ENCODE measurements at places on chromosomes 1 and 21.

DNA sequence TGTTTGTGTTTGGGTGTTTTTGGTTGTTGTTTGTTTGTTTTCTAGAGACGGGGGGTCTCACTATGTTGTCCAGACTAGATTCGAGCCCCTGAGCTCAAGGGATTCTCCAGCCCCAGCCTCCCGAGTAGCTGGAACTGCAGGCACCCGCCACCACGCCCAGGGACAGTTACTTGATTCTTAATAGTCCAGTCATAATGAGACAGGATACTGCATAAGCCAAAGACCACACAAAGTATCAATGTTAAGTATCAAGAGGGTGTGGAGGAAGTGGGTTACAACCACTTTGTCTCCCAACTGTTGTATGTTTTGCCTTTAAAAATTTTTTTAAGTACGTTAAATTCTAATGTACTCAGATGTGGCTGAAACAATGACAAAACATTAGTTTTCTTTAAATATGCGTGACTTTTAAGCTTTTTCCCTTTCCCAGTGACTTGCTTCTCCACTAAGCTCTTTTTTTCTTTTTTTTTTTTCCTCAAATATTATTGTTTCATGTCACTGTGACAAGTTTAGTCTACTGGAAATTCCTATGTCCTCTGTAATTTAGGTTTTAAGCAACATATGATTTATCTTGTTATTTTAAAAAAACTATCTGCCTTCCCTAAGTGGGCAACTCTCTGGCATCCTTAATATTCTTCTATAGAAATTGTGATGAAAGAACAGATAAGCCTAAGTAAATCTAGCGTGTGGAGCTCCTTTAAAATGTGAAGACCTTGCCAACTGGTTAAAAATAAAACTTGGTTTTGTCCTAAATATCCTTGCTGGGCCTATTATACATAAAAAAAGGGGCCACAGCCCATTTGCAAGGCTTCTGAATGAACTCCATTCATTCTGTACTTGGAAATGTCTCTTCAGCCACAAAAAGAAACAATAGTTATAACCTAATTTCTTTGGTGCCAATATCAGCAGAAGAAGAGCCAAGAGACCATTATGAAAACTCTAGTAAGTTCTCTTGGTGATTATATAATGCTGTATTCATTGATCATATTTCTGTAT lies 56.2 kb upstream of the DPH5 start:
- H3K4me3 ChIP-seq, result peak overlapping the region; percentile 72
- H3K27ac ChIP-seq, result peak overlapping the region; percentile 89
- no peak for DNase-seq
- H3K27me3 ChIP-seq, result no peaks in the 10 kb centered on the region
- H3K36me3 ChIP-seq, result peaks cover 3% of the 10 kb centered on the region
- H3K4me1 ChIP-seq, result peaks cover 29% of the 10 kb centered on the region

DNA sequence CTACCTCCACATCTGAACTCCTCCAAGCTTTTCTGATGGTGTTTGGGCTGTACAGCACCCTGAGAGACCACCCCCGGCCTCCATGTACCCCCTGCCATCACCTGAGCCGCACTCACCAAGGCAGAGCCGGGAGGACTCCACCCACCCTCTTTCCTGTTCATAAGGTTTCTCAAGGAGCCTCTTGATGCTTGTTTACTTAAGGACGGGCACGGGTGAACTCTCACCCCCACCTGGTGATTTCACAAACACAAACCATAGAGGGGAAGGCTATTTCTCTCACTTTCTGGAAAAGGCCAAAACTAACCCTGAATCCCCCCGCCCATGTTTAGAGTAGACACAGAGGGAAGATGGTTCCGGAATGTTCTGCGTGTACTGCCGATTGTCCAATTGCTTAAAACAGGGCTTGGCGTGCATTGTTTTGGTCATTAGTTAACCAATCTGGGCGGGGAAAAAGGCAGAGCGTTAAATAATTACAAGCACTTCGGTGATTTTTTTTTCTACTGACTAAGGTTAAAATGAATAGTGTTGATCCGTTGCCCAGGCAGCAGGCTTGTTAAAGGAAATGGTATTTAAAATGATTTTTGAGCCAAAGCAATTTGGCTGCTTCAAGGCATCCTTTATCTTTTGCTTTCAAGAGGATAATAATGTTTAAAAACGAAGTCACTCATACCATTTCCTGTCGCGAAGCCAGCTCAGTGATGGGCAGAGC lies 279.8 kb upstream of the VAMP3 start:
- H3K36me3 ChIP-seq, result no peaks in the 10 kb centered on the region
- H3K4me1 ChIP-seq, result peaks cover 4% of the 10 kb centered on the region
- no peak overlapping the region for H3K27ac ChIP-seq

DNA sequence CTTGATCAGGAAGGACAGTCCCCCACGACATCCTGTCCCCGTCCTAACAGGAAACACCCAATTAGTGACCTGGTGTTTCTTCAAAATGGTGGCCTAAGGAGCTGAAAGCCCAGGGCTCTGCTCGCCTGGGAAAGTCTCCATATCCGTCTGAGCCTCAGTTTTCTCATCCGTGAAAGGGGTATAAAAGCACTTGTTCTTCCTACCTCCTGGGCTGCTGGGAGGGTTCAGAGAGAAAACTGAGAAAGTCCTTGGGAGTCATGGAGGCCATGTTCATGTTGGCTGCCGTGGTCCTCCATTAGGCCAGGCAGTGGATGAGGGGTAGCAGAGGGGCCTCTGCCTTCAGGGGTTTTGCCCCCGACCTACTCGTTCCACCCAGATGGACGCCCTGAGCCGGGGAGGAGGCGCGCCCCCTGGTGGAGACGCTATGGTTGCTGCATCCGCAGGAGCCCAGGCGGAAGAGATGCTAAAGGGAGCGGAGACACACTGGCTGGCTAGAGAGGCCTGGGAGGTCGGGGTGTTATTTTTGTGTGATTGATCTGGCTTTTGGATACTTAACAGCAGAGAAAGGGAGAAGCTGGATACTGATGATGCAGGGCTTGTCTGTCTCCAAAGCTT lies 113.5 kb downstream of the PRDM2 start:
- DNase-seq, result peak; percentile 43
- H3K27ac ChIP-seq, result peak overlapping the region; percentile 37
- no peak overlapping the region for H3K4me3 ChIP-seq
- no peaks in the 10 kb centered on the region for H3K27me3 ChIP-seq
- peaks cover 2% of the 10 kb centered on the region for H3K36me3 ChIP-seq
- H3K4me1 ChIP-seq, result peaks cover 33% of the 10 kb centered on the region

- H3K36me3 ChIP-seq, result peaks cover 7% of the 10 kb centered on the region
- H3K27me3 ChIP-seq, result peaks cover 85% of the 10 kb centered on the region
- H3K4me3 ChIP-seq, result peak overlapping the region; percentile 81
- peaks cover 11% of the 10 kb centered on the region for H3K4me1 ChIP-seq
- no peak overlapping the region for H3K27ac ChIP-seq
Observed at GRCh38 chr1:23216771-23217420, 406 bp downstream of the HTR1D start.

DNA sequence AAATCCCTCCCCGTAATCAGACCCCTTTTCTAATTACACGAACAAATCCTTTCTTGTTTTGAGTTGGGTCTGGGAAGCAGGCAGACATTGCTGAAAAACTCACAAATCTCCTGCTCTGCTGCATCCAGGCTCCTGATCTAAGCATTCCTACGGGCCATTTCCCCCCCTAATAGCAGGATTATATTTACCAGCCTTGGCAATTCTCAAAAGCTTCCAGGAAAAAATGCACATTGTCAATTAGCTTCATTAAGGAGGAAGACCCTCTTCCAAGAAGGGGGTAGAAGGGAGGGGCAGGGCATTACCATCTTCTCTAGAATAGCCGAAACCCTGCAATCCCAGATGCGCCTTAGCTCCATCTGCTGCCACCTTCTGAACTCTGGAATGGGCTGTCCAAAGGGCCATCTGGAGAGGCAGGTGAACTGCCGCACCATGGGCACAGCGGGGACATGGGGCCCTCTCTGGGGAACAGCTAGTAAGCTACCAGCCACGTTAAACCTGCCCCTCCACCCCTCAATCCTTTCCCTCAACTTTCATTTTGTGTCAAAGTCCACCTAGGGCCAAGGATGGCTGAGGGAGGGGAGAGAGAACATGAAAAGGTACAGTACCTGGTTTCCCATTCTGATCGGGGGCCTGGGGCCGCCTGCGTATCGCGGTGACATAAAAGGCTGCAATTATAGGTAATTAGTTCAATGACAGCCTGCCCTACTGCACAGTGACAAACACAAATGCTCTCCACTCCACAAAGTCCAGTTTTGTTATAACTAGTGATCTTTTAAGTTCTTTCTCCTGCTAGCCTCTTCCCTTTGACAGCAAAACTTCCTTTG lies 56.8 kb downstream of the MRPL37 start:
- H3K4me1 ChIP-seq, result peaks cover 9% of the 10 kb centered on the region
- H3K36me3 ChIP-seq, result no peaks in the 10 kb centered on the region
- no peak overlapping the region for H3K27ac ChIP-seq

GRCh38 chr1:1406101-1406820 lies 832 bp downstream of the MRPL20 start:
- H3K4me3 ChIP-seq, result peak overlapping the region; percentile 93
- DNase-seq, result no peak
- H3K27me3 ChIP-seq, result no peaks in the 10 kb centered on the region
- H3K4me1 ChIP-seq, result peaks cover 12% of the 10 kb centered on the region
- peak overlapping the region; percentile 91 for H3K27ac ChIP-seq
- H3K36me3 ChIP-seq, result peaks cover 3% of the 10 kb centered on the region

- H3K27me3 ChIP-seq, result no peaks in the 10 kb centered on the region
- no peaks in the 10 kb centered on the region for H3K36me3 ChIP-seq
- DNase-seq, result no peak
- peak overlapping the region; percentile 68 for H3K27ac ChIP-seq
Observed at GRCh38 chr1:172398970-172399755, 21.3 kb upstream of the C1orf105 start.

Measured in T-helper 17 cell (primary cell).